ENCODE measurements at places on chromosomes 4 and X.
A peak's percentile ranks its signal among the peaks of the same experiment; 100 is the strongest.

GRCh38 chrX:13938051-13938828, 91.5 kb downstream of the GEMIN8 start:
- no peak for DNase-seq

GRCh38 chrX:63702556-63702955, 82.5 kb downstream of the ARHGEF9 start:
- no peak for DNase-seq

DNA sequence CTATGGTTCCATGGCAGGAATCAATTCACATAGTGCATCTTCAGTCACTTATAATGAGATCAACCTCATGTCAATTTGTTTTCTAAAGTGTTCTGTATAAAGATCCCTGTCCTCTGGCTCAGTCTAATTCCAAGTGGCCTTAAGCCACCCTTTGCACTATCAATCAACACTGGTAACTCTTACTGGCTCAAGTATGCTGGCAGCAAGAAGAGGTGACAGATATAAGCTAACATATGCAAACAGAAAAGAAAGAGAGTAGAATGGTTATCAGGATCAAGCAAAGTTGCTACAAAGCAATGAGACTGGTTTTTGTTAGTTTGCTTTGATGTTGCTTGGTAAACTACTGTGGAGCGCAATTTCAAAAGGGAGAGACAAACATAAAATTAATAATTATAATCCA, 67.0 kb downstream of the AMMECR1 start:
- DNase-seq: no peak

GRCh38 chrX:46792810-46793188, 33.9 kb upstream of the SLC9A7 start:
- DNase-seq: no peak

GRCh38 chr4:1288786-1289185, 905 bp upstream of the MAEA start:
- DNase-seq: no peak

- DNase-seq: no peak
These were observed 11.5 kb downstream of the CXCL8 start for GRCh38 chr4:73751830-73752229.

DNA sequence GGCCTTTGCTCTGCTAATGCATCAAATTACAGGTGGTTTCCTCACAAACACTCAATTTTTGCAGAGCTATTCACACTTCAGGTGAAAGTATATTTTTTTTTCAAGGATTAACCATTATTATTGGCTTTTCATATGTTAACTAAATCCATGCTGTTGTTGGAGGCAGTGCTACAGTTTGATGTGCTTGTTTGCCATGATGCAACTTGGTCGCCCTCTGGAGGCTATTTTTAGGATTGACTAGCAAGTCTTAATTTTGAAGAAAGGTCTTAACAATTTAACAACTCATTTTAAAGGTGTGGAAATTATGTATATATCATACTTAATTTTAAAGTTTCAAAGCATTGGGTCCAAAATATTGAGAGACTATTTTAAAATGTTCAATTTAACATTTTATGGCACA, 168.8 kb upstream of the FAM47A start:
- DNase-seq: no peak

DNA sequence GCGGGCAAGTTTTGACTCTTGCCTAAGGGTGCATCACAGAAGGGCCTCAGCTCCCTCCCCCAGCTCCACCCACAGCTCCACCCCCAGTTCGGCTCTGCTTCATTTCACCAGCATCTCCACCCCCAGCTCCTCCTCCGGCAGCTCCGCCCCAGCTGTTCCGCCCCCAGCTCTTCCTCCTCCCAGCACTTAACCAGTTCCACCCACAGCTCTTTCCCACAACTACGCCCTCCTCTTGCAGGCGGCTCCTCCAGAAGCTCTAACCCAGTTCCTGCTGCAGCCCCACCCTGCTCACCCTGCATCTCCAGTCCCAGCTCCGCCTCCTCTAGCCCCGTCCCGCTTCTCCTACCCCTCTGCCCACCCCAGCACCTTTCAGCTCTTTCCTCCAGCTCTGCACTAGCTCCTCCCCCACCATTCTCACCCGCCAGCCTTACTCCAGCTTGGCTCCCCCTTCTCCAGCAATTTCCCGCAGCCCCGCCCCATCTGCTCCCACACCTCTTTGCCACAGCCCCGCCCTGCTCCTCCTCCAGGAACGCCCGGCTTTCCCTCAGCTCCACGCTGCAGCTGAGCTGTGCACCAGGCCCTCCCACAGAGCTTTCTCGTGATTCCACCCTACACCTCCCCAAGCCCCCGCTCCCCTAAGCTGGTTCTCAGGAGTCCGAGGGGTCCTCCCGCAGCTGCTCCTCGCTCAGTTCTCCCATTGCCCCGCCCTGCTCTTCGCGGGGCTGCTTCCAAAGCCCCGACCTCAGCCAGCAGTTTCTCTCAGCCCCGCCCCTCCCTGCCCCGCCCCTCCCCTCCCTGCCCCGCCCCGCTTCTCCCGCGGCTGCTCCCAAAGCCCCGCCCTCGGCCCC, 1.3 kb upstream of the EOLA1 start:
- DNase-seq: peak; percentile 93

GRCh38 chr4:176433983-176434382, 114.2 kb downstream of the SPCS3 start:
- no peak for DNase-seq

DNA sequence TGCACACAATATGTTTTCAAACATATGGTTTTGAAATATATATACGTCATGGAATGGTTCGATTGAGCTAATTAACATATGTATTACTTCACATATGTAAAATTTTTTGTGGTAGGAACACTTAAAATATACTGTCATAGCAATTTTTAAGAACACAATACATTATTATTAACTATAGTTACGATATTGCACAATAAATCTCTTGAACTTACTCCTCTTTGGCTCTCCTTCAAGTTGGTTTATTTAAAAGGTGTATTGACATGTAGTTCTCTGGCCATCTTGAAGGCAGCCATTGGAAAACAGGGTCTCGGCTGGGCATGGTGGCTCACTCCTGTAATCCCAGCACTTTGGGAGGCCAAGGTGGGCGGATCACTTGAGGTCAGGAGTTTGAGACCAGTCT, 53.8 kb downstream of the CASP3 start:
- no peak for DNase-seq
